ENCODE measurements at places on chromosomes 12 and 14.

- DNase-seq, result peak; percentile 78
These were observed 40.0 kb upstream of the ST8SIA1 start for GRCh38 chr12:22374508-22374907.

GRCh38 chr12:123973552-123974341 lies 732 bp downstream of the ZNF664 start:
- no peak for DNase-seq

GRCh38 chr12:127381043-127381668 lies 885.8 kb upstream of the TMEM132C start:
- peak; percentile 13 for DNase-seq

DNA sequence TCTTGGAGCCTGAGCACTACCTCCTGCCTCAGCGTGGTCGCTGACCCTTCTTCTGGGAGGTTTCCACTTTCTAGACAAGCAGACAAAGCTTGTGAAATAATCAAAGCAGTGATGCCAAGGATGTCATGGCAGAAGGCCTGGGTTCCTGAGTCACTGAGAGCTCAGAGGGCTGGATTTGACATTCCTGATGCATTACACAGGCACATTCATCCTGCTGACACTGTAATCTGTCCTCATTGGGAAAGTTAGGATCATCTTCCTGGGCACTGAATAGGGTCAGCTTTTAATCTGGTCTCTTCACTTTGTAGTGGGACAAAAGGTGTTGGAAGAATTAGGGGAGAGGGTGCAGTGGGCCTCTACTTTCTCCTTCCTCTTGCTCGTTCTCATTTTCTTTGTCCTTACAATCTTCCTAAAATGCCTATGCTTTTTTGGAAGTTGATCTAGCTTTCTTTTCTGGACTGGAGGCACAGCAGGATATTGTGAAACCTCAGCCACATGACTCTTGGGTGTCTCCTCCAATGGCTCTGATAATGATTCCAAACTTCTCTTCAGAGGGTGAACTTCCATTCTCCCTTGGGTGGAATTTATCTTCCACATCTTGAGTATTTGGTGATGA lies 29.6 kb downstream of the EEA1 start:
- peak; percentile 74 for DNase-seq

DNA sequence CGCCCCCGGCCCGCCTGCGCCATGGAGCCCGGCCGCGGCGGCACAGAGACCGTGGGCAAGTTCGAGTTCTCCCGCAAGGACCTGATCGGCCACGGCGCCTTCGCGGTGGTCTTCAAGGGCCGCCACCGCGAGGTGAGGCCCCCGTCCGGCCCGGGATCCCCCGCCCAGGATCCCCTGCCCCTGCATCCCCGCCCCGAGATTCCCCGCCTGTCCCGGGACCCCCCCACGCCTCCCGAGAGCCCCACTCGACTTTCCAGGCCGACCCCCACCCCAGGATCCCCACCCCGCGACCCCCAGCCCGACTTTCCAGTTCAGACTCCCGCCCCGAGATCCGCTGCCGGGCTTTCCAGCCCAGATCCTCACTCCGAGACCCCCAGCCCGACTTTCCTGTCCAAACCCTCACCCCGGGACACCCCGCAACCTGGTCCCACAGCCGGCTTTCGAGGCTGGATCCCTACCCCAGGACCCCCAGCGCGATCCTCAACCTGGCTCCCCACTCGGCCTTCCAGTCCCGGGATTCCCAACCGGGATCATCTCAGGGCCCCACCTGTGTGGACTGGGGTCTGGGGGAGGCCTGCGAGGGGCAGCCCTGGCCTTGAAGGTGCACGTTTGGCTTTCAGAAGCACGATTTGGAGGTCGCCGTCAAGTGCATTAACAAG lies 688 bp downstream of the ULK1 start:
- DNase-seq, result no peak
